ENCODE measurements at places on chromosomes 2 and 18.

- no peak for DNase-seq
These were observed 48.9 kb downstream of the PARD6G start for GRCh38 chr18:80198391-80198790.

GRCh38 chr2:48566592-48567310 lies 36.8 kb downstream of the STON1 start:
- DNase-seq, result no peak

DNA sequence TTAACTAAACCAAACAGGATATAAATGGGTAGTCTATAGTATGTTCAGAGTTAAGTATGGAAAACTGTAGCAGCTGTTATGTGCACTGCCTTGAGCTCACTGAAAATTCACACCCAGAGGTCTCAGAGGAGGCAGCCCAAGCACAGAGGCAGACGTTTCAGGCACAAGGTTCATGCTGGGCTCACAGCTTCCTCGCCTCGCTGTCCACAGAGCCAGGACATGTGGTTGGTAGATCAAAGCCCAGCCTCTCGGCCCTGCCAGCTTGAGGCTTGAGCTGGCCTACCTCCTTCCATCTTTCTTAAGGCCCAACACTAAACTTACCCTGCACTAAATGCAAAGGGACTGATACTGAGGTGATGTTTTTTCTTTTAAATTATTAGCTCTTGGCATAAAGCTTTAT lies 43.7 kb downstream of the PRELID3A start:
- DNase-seq, result no peak

- DNase-seq, result no peak
These were observed 61.7 kb upstream of the MAP4K3 start for GRCh38 chr2:39498786-39499185.

DNA sequence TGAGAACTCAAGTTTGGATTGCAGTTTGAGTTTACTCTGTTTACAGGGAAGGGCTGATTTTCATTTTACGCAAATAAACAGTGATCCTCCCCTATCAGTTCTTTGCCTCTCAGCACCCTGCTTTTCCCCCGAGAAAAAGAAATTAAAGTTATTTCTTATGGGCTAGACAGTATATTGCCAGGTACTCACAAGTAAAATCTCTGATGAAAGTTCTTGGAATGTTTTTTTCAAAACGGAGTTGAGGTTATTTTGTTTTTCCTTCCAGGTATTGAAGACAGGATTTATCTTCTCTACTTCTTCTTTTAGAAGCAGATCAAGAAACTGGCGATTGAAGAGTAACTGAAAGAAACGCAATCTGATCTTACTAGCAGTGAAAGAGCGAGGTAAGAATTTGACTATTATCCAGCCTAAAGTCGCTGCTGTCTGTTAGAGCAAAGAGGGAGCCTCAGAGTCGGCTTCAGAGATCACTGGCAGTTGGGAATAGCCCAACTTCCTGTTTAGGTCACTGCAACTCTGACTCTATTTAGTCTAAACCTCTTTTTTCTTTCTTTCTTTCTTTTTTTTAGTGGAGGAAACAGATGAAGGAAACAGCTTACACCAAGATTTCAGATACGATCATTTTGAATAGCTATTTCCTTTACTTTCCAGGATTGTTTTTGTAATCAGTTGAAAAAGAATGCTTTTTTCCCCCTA lies at the start of gene TFPI:
TFPI (minus strand) TSS at position 425 of the 693 bp plus-strand sequence. CDS start 50,667 bp downstream, outside the sequence.
- DNase-seq, result no peak

DNA sequence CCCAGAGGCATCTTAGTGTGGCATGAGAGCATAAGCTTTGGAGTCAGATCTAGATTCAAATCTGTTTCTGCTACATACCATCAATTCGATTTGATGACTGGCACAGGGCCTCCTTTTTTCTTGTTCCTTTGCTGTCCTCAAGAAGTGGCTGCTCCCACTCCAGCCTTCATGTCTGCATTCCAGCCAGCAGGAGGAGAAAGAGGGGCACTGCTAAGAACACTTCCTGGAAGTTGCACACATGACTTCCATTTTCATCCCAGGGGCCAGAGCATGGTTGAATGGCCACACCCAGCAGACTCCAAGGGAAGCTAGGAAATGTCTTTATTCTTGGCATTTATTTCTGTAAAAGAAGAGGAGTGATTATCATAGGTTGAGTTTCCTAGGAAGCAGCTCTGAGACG lies 50.4 kb downstream of the EML6 start:
- no peak for DNase-seq

Measured in activated T-helper 1 cell treated with Interleukin-2 at 50 U/mL for 16 hours (primary cell).